NCI-H187 treated with DMSO at 0.1 percent for 48 hours (cell line): ENCODE measurements at places on chromosomes 12 and 14.

GRCh38 chr12:108783446-108783845 is 52.1 kb upstream of the CORO1C start:
- no peak for DNase-seq

DNA sequence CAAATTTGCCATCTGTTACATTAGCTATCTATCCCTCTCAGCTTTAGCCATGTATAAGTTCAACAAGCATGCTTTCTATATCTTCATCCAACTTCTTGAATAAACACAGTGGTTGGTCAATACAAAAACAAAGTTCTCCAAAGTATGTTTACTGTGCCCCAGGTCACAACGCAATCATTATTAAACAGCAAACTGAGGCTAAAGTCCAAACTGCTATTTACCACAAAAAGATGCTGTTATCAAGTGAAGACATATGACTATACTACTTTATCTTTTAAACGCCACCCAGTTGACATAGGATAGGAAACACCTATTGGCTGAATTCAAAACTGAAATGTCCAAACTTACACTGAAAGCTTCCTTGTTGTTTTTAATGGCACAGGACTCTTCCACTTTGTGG is 11.7 kb downstream of the ZCCHC8 start:
- DNase-seq = no peak

DNA sequence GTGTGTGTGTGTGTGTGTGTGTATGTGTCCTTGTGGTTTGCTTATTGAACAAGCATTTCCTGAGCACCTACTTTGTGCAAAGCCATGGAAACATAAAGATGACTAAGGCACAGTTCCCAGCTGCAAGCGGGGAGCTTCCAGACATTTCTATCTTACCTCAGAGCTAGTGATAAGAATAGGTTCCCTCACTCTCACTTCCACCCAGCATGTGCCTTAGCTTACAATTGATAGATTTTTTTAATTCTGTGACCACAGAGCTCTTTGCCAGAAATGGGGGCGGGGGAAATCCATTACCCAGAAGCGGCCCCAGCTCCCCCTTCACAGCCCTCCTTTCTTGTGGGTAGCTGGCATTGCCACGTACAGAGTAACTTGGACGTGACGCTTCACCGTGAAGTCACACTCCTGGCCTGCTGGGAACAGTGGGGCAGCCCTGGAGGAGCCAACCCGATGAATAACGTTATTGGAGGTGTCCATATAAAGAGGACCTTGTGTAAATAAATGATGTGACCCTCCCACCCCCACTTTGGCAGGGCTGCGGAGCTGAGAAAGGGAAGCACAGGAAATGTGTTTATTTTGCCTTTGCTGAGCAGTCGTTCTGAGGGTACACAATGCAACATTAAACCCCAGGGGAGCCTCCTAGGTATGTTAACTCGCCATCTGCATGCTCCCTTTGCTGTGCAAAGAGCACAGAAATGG is 238.9 kb downstream of the CHST11 start:
- DNase-seq = peak; percentile 55

GRCh38 chr14:100165376-100165775 is 5.9 kb upstream of the DEGS2 start:
- no peak for DNase-seq

DNA sequence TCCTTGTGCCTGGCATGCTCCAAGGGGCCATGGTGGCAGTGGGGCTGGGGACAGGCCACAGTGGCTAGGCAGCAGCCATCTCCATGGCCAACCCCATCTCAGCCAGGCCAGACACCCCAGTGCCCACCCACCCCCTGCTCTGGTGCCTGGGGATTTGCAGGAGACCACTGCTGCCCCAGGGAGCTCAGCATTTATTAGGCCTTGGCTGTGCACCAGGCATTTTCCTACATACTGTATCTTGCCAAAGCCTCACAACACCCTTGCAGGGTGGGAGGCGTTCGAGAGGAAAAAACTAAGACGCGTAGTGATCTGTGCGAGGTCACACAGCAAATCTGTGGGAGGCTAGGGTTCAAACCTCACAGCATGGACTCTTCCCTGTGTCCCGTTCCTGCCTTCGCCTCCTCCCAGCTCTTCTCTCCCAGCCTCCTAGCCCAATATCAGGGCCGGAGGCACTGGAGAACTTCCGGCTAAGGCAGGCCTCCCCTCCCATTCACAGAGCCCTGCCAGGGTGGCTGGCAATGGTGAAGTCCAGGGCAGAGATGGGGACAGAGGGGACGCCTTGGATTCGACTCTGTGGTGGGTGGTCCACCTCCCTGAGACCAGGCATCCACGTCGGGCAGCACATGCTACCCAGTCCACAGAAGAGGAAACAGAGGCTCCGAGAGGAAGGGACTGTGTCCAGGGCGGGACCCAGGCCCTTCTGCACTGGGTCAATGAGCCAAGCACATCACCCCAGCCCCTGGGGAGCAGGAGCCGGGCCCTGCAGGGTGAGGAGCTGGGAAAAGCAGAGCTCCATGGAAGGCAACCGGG is 57.4 kb downstream of the FAM222A start:
- no peak for DNase-seq

- DNase-seq = no peak
These were observed 495.4 kb upstream of the TMEM132C start for GRCh38 chr12:127771546-127771945.

DNA sequence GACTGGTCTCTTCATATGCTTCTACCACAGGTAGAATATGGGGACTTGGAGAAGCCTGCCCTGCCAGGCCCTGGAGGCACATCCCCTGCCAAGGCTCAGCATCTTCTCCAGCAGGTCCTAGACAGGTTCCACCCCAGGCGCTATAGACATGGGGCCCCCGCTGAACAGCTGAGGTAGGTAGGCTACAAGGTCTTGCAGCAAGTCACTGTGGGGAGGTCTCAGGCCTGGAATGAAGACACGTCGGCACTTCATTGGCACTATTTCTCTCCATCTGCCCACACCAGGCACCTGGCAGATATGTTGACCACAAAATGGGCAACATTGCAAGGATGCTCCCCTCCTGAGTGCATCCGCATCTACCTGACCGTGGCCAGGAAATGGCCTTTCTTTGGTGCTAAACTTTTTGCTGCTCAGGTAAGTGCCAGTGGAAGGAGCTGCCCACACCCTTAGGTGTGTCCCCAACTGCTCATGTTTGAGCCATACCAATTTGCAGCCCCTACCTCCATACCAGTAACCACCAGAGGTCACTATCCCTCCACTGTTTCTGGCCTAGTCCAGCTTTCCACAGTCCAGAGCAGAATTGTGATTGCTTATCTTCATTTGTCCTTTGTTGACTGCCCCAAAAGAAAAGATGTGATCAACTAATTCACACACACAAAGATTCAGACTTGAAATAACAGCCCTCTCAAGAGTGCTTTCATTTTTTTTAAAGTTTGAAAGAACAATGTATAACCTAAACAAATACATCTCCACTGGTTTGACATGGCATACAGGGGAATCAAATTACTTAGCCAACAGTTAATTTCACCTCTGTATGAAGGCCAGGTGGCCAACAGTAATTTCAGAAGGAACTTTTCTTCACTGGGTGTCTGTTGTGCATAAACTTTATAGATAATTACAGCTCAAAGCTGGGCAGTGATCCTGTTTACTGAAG is 16.1 kb downstream of the PIGH start:
- DNase-seq = no peak

GRCh38 chr14:29521526-29522137 is 406.0 kb downstream of the PRKD1 start:
- peak; percentile 33 for DNase-seq

DNA sequence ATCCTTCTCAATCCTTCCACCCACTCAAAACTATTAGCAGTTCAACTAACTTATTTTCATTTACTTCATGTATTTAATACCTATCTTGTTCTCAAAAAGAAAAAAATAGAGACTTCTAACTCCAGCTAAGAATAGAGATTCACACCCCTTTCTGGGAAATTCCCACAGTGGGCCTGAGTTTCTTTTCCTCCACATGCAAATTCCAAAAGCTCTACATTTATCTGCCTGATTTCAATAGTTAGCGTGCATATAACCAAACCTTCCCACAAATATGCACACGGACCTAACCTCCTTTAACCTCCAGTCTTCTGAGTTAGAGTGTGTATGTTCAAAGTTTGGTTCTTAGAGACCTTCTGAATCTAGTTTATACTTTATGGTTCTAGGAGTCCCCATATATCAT is 62.5 kb downstream of the GRIN2B start:
- no peak for DNase-seq

GRCh38 chr14:79986251-79986650 is 225.1 kb downstream of the DIO2 start:
- no peak for DNase-seq

DNA sequence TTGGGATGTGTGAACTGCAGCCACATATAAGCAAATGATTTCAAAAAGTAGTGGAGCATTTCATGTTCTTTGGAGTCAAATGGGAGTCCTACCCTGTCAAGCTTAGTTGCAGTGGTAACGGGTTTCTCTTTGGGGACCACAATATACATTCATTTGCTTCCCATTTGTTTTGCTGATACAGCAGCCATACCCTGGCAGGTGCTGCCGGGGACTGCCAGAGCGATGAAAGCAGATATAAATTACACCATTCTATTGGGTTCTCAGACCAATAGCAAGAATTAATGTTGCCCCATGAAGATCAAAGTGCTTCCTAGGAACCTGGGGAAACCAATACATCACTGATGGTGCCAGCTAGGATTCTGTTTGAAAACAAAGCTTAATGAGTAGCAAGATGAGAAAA is 1621.5 kb upstream of the FLRT2 start:
- DNase-seq = no peak

GRCh38 chr14:23183479-23183878 is at the start of gene SLC7A8:
TSS of gene SLC7A8 (minus strand) at chr14:23183660. CDS start at chr14:23182914, 746 bp downstream.
- DNase-seq = no peak

DNA sequence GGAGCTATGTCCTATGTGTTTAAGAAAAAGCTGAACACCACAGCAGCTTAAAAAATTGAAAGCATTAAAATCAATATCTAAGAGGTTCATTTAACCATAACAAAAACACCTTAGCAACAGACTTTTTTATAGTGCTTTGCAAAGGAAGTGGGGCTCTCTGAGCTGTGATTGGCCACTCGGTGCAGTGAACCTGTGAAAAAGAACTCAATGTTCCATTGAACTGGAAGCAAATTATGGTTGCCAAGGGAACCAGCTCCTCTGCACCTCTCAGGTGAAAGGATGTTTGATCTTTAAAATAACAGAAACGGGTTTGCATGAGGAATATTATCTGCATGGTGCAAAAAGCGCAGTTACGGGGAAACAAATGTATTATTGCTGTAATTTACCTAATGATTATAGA is 149.4 kb downstream of the SNAPC1 start:
- peak; percentile 53 for DNase-seq

GRCh38 chr14:53570411-53571387 is 385.9 kb downstream of the BMP4 start:
- DNase-seq = no peak

- DNase-seq = no peak
These were observed 10.7 kb downstream of the TCTN2 start for GRCh38 chr12:123681605-123682004.

GRCh38 chr14:103385929-103386712 is 906 bp downstream of the MARK3 start:
- no peak for DNase-seq

GRCh38 chr12:50090391-50090790 is 5.2 kb downstream of the SMARCD1 start:
- no peak for DNase-seq

DNA sequence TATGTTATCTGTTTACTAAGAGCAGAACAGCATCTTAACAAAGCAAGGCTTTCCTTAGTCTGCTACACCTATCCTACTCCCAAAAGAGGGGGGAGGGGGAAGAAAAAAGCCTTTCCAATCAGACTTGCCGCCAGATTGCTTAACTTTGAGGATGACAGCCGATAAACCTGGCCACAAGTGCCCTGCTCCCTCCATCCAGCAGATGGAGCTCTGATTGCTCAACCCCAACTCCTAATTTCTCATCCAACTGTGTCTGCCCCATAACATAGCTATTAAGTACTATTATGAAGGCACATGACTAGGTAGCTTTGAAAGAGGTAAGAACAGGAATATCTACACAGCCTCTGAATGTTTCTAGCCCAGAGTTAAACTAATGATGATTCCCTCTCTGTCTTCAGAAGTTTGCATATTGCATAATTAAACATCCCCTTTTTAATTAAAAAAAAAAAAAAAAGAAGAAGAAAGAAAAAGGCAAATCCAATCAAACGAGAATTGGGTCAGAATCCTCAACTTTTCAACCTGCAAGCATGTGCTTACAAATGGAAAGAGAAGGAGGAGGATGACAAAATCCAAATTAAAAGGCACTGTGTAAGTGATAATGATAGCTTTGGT is 247.4 kb downstream of the GALC start:
- DNase-seq = no peak

DNA sequence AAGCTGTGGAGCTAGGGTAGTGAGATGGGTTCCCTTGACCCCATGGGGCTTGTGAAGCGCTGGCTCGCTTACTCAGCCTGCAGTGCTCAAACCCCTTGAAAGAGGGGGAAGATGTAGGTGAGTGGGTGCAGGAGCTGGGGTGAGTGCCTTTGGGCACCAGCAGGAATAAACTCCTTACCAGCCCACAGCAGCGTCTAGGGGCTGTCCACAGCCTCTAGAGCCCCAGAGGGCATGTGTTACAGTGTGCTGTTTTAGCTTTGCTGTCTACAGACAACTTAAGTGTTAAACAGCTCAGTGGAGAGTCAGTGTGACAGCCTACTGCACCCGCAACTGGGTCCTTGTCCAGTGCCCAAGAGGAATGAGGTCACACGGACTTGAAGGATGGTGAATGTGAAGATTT is 48.0 kb downstream of the TSPAN8 start:
- no peak for DNase-seq

DNA sequence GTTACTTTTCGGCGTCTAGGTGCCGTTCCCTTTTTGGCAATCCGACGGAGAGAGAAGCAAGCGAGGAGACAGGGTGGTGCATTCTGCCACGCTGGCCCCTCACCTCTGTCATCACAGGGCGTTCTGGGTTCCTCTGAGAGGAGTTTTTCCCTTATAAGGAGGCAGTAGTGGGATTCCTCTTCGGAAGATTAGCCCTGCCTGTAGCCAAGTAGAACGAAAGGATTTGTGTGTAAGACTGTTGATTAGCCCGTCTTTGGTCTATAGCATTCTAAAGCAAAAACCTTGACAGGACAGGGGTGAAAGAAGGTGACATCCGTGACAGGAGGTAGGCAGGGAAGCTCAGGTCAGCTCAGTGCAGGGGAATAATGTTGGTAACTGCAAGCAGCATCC is 9.1 kb upstream of the NEMF start:
- no peak for DNase-seq

GRCh38 chr12:91818227-91819131 is 327.2 kb downstream of the BTG1 start:
- no peak for DNase-seq

DNA sequence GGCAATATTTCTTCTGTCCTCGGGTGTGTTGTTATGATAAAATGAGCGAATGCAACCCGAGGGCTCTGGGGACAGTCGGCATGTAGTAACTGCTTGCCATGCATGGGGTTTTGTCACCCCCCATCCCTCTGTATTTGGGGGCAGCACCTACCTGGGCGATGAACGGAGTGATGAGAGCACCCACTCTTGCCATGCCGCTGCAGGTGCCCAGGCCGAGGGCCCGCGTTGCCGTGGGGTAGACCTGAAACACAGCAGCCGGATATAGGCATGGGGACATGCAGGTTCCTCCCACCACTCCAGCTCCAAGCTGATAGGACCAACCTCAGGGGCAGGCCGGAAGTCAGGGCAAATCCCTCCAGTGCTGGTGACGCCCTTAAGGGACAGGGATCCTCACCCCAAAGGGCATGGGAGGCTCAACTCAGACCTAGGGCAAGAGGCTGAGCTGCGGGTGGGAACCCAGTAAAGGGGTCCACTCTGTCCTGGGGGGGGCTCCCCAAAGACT is 35.8 kb downstream of the DAO start:
- DNase-seq = no peak
